Neural crest cell (in vitro differentiated cells): ENCODE measurements at places on chromosomes 2 and 18.

- DNase-seq = no peak
Observed at GRCh38 chr2:99545066-99545465, 55.2 kb upstream of the REV1 start.

DNA sequence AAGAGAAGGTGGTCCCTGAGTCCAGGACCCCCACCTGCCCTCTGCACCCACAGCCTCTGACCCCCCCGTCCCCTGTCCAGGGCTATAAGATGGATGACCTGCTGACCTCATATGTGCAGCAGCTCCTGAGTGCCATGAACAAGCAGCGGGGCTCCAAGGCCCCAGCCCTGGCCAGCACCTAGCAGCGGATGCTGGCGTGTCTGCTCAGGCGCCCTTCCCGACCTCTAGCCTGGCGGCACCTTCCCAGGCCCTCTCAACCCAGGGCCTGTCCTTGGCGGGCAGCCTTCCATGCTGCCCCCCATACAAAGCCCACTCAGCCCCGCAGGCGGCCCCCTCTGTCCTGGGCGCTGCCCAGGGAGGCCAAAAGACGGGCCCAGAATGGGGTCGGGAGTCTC lies 8.7 kb upstream of the GPR17 start:
- no peak for DNase-seq

DNA sequence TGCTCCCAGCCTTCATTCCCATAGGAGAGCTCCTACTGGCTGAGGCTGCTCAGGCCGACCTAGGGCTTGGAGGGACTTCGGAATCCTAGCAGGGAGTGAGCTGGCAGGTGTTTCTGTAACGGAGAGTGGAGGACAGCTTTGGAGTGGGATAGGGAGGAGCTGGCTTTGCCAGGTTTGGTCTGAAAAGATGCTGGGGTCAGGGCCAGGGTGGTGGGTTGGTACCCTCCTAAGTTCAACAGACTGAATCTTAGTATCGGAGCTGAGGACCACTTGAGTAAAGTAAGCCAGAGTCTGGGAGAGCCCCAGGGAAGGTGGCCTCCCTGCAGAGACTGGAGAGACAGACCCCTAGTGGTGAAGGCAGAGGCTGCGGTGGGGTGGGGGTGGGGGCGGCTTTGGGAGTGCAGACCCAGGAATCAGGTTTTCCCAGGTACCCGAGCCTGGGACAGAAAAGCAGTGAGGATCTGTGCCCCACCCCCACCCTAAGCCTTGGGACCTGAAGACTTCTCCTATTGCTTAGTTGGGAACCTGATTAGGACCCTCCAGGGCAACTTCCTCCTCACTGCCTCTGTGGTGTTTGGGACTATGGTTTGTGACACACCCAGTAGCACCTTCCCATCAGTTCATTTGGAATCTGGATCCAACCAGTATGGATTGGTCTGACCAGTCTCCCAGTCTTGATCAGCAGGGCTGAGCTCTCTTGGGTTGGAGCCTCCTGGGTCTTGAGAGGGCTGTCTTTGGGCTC lies 3.0 kb downstream of the CNNM4 start:
- no peak for DNase-seq

GRCh38 chr2:17813742-17814473 lies 2.4 kb upstream of the MSGN1 start:
- DNase-seq = no peak

GRCh38 chr18:30920351-30920750 lies 122.2 kb downstream of the DSC3 start:
- DNase-seq = no peak

- no peak for DNase-seq
Observed at GRCh38 chr2:14348247-14348646, 284.3 kb upstream of the LRATD1 start.

DNA sequence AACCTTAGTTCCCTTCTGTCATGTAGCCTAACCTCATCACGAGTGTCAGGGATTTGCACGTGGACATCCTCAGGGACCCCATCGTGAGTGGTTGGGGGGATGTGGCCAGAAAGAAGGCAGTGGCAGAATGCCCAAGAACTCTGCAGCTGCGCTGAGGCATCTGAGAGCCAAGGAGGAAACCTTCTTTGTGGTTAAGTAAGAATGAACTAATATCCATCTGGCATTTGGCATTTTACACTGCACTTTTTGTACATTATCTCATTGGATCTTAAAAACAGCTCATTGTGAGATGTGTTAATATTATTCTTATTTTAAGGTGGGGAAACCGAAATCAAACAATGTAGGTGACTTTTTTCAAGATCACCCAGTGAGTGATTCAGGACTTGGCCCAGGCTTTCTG lies 32.6 kb upstream of the APCDD1 start:
- no peak for DNase-seq

- DNase-seq = no peak
Observed at GRCh38 chr2:174247474-174248186, 702 bp downstream of the OLA1 start.

DNA sequence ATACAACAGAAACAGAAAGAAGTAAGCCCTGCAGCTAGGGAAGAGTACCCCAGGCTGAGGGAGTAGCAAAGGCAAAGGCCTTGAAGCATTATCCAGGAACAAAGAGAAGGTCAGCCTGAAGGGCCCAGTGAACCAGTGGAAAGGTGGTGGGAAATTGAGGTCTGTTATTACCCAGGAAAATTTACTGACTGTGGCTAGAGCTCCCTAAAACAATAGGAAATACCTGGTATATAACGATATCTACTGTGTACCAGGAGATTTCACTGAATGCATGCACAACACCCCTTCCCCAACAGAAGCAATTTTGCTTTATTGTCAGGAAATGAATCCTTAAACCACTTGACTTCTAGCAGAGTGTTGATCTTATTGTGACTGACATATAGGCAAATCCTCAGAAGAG lies 365.3 kb downstream of the ERBB4 start:
- DNase-seq = no peak

DNA sequence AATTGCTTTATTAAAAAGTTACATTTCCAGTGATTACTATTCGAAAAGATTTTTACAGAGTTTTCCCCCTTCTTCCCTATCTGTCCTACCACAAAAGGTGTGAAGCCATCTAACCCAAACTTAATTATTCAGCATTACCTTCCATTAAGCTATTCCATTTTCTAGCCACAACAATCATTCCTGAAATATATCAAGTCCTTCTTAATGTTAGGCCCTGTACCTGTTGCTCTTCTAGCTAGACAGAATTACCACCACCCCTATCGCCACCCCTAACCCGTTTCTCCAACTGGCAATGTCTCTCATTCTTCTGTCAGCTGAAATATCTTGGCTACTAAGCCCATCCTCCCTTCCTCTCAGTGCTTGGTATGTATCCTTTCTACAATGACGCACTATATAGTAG lies 13.9 kb downstream of the IWS1 start:
- no peak for DNase-seq

DNA sequence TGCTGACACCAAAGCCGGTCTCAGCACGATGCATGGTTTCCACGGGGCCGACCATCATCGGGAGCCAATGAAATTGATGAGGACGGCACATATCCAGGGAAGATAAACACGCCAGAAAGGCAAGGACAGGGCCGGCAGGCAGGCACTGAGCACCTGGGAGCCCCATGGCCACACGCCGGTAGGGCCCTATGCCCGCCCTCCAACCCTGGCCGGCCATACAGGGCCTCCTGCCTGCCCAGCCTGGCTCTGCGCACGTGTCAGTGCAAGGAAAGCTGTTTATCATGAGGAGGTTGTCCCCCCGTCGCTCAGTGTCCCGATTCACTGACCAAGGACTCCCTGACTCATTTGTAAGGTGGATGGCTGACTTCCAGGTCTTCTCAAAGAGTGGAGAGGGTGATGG lies 237.5 kb downstream of the GLI2 start:
- DNase-seq = no peak

GRCh38 chr2:202695166-202695565 lies 60.4 kb downstream of the FAM117B start:
- no peak for DNase-seq

DNA sequence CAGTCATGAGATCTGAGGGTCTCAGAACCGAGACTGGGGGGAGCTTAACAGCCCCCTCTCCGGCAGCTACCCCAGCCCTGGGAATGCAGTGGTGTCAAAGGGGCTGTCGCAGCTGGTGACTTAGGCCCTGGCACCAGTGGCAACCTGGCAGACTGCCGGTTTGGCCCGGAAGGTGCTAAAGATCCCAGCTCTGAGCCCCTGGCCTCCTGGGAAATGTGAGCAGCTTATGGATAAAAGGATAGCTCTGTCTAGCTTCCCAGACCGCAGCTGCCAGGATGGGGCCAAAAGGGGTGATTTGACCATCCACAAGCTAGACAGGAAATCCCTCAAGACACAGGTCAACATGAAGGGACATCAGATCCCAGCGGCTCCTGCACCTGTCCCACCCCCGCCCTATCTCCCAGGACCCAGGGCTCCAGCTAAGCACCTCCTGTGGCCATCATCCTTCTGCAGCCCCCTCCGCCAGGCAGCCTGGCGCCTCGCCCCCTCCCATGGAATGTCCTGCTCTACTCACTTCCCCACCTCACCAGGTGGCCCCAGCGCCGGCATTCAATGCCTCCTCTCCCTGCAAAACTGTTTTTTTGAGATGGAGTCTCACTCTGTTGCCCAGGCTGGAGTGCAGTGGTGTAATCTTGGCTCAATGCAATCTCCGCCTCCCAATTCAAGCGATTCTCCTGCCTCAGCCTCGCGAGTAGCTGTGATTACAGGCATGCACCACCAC lies 33.2 kb upstream of the EFHD1 start:
- DNase-seq = no peak

GRCh38 chr2:198214114-198214596 lies 409.8 kb downstream of the PLCL1 start:
- DNase-seq = no peak

- no peak for DNase-seq
Observed at GRCh38 chr2:32264422-32265105, at the start of gene NLRC4. TSS of gene NLRC4 (minus strand) at chr2:32264886. CDS start at chr2:32256775, 8,111 bp downstream.

DNA sequence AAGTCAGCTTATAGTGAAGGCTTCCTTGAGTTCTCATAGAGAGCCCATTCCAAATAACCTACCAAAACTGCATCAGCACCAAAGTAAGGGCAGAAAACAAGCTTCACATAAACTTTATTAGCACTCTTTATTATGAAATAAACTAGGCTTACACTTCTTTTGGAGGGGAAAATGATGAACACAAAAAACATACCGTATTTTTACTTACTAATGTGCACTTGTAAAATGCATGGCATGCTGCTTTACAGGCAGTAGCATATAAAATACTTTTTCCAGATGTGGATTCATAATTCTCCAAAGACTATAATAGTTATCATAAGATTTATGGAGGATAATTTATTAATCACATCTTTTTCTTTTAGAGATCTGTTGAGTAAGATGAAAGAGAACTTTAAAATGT lies 133.9 kb downstream of the OSR1 start:
- no peak for DNase-seq

DNA sequence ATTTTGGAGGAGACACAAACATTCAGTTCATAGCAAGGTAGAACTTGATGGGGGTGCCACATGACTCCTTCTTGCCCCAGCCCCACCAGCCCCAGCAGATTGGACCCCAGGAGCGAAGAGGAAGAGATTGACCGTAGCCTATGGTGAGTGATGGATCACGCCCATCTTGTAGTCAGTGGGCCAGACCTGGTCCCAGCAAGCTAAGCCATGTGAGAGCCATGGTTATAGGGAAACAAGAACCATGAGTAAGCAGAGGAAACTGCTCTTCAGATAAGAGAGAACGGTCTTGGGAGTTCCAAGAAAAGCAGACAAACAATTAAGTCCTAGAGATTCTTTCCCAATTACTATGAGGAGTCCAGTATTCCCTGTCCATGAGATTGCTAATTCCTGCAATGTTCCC lies 4.6 kb upstream of the TCF4 start:
- DNase-seq = no peak

- DNase-seq = no peak
Observed at GRCh38 chr2:44195714-44196113, 27.0 kb downstream of the PPM1B start.

- no peak for DNase-seq
Observed at GRCh38 chr2:217410681-217410960, 550.8 kb upstream of the TNP1 start.

DNA sequence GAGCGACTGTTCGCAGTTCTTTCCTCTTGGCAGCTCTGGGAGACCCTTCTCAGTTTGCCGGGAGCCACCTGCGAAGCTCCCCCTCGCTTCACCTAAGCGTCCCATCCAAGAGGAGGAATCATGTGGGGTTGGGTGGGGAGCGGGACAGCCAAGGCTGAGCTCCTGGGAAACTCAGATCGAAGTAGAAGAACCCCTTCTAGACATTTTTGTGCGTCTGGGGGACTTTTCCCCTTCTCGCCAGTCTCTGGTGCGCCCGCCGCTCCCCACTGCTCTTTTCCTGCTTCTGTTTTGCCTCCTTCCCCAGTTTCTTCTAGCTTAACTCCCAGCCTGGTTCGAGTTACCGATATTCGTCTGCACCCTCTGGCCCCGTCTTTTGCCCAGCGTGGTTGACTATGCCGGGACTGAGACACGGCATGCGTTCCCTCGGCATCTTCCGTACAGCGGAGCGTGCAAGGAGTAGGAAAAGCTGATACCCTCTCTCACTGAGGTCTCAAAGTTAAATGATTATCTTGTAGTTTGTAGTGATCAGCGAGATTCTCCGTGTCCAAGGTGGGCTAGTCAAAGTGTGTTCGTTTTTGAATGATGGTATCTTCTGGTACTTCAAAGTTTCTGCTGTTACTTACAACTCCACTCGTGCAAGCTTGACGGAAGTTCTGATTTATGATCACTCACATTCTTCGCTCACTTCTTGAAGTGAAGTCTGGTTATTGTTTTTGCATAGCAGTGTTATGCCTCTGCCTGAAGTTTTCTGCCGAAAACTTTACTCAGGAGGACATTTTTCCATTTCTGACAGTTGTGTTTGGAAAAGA lies 664 bp downstream of the CAMKMT start:
- DNase-seq = peak; percentile 20

DNA sequence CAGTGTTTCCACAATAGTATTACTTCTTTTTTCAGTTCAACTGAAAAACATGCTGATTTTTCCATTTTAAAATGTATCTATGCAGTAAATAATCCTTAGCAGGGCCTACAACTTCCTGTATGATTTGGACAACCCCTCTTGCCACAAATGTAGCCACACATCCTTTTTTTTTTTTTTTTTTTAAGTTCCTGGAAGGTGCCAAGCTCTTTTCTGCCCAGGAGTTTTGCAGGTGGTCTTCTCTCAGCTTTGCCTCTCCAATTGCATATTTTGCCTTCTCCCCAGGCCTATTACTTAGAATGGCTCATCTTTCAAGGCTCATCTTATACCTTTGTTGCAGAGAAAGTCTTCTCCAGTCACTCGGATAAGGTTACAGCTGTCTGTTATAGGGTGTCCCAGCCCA lies 11.6 kb downstream of the KLHL14 start:
- no peak for DNase-seq

DNA sequence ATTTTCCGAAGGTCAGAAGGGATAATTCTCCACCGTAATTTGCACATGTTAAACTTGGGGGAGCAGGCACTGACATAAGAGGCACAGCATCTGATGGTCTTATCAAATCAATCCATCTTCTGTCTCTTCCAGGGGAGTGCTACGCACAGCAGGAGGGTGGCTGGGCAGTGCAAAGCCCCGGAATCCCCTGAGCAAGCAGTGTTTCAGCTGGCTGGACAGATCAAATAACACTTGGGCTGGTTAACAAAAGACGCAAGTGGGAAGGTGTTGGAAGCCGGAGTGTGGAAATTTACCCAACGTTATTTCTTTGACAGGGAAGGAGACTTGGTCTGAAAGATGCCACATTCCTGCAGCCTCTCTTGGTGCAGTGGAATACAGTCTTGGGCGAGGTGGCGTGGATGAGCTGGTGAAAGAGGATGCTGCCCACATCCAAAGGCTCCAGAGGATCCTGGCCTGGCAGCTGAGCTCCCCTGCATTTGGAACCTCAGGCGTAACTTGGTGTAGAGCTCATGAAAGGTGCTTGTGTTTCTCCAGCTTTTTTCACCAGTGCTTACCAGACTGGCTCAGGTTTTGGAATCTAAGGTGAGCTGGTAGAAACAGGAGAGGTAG lies 103.0 kb downstream of the MAPK4 start:
- no peak for DNase-seq
